ENCODE measurements at places on chromosomes 1 and 21.

DNA sequence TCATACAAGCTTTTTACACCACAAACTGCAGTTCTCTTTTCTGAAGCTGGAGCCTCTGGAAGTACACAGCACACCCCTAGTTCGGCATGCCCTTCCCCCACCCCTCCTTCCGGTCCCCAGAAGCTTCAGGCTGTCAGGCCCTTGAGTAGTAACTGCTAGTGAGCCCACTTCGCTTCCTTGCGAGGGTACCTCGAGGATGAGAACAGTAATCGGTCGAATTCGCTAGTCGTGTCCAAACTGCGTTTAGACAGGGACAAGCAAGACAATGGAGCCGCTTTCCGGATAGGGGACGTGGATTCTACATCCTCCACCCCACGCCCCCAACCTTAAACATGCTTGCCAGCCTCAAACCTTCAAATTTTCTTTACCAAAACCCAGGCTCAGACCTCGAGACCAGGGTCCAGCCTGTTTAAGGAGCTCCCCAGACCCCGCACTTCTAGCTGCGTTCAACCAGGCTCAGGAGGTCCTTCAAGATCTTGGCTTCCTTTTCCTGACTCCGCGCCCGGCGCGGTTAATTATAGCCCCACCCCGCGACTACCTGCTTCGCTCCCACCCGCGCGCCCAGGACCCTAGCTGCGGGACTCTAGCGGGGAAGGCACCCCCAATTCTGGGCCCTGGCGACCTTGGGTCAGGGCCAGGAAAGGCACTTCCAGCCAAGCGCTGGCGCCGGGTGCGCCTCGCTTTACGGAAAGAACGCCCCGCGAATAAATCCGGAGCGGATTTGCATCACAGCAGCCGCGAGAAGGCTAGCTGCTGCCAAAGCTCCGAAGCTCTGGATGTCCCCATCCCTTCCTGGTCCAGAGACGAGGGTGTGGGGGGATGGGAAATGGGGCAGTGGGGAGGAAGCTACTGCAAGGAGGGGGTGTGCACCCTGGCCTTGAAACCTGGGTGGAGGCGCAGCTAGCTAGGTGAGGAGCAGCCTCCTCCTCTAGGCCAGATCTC, 8.1 kb upstream of the TSPAN1 start:
- no peak for DNase-seq

DNA sequence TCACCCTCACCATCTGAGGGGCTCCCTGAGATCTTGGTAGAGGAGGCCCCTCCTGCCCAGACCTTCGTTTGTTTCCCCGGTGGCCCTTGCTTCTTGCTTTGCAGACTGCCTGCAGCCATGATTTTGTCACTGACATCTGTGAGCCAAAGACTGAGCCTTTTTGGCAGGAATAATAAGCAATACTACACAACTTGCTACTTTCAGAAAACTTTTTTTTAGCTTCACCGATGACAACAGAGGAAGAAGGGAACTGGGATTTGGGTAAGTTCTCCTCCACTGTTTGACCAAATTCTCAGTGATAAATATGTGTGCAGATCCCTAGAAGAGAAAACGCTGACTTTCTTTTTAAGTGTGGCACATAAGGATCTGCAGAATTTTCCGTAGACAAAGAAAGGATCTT, 11.7 kb upstream of the CD101 start:
- no peak for DNase-seq

DNA sequence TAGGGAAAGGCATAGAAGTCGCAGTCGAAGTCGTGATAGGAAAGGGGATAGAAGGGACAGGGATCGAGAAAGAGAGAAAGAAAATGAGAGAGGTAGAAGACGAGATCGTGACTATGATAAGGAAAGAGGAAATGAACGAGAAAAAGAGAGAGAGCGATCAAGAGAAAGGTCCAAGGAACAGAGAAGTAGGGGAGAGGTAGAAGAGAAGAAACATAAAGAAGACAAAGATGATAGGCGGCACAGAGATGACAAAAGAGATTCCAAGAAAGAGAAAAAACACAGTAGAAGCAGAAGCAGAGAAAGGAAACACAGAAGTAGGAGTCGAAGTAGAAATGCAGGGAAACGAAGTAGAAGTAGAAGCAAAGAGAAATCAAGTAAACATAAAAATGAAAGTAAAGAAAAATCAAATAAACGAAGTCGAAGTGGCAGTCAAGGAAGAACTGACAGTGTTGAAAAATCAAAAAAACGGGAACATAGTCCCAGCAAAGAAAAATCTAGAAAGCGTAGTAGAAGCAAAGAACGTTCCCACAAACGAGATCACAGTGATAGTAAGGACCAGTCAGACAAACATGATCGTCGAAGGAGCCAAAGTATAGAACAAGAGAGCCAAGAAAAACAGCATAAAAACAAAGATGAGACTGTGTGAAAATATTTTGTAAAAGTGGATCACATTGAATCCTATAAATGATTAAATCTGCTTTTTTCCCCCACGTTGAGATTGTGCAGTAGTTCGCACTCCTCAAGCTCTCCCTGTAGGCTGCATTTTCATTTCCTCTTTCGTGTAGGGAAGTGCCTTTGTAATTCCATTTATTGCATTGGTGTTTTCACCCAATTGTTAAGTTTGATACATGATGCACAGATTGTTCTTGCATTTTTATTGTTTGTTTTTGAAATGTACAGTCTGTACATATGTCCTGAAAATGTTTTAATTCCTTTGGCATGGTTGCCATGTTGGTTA, 7.5 kb downstream of the PRPF38B start:
- DNase-seq: no peak

DNA sequence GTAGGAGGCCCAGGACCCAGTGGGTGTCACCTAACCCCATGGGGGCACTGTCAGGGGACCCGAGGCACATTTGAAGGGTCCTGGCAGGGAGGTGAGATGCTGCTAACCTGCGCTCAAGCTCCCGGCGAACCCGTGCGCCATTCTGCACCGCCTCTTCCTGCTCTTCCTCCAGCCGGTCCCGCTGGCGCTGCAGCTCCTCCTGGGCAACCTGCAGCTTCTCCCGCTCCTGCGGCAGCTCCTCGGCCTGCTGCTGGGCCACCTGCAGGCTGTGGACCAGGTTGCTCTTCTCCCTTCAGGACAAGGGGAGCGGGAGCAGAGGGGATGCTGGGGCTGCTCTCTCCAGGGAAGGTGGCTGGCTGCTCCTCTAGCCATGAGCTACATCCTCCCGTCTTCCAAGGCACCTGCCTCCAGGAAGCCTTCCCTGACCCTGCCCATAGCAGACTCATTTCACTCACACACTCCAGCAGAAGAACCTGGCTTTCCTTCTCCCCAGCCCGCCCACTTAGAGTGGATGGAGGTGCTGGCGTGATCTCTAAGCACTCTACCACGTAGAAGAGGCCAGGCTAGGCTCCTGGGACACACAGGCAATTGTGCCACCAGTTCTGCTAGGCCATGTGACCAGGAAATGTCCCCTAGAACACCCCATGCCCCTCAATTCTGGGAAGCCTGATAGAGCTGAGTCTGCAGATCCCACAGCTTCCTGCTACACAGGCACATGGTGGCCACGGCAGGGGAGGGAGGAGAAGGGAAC, 15.2 kb upstream of the NBPF1 start:
- no peak for DNase-seq

GRCh38 chr1:186255266-186255665, 119.8 kb downstream of the TPR start:
- DNase-seq: no peak

DNA sequence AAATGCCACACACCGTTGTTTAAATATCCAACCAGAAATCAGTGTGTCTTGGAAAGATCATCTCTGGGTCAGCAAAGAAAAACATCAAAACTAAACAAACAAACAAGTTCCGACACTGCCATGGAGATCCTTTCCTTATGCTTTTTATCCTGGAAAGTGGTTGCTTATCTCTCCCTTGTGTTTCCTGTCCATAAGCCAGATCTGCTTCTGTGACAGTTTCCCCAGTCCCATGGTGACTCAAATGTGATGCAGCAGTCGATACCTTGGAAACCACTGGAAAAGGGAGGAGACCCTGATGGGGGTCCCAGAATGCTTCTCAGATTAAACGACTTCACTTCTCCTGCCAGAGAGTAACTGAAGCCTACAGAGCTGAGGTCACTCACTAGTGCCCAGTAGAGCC, 94.7 kb downstream of the DMRTA2 start:
- DNase-seq: no peak

DNA sequence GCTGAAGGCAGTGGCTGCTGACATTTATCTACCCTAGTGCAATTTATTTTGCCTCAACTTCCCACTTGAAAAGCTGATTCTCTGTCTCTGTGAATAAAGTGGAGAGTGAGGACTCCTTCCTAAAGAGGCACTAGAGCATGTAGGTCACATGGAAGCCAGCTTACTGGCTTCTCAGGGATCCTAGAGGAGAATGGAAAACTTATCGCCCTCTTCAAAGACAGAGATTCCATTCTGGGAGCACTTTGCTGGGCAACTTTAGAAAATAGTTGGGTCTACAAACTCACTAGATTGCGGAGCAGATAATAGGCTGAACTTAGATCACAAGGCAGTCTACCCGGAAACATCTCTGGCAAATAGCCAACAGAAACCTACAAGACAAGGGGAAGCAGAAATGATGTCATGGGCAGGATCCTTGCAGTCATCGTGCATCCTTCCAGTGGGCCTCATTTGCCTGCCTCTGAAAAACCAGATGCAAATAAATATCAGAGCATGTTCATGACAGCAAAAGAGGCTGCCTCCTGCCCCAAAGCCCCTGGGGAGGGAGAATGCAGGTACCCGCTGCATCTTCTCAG, 104.8 kb upstream of the BARHL2 start:
- no peak for DNase-seq

- no peak for DNase-seq
These were observed 29.7 kb upstream of the FASLG start for GRCh38 chr1:172629170-172629569.

GRCh38 chr1:204348242-204348641, 11.5 kb downstream of the PLEKHA6 start:
- no peak for DNase-seq

GRCh38 chr1:5002676-5003075, 348.3 kb downstream of the AJAP1 start:
- no peak for DNase-seq

All from stimulated activated CD8-positive, alpha-beta memory T cell treated with anti-CD3 and anti-CD28 coated beads, Interleukin-12 subunit alpha, Interleukin-12 subunit beta, amount 100 ng/mL, for 1 hour (primary cell).